ENCODE measurements at places on chromosomes 7 and 10. TPM values are rescaled to one million over a fixed set of nuclear protein-coding genes. Genes with fewer than 3 reads are reported as not detected.

DNA sequence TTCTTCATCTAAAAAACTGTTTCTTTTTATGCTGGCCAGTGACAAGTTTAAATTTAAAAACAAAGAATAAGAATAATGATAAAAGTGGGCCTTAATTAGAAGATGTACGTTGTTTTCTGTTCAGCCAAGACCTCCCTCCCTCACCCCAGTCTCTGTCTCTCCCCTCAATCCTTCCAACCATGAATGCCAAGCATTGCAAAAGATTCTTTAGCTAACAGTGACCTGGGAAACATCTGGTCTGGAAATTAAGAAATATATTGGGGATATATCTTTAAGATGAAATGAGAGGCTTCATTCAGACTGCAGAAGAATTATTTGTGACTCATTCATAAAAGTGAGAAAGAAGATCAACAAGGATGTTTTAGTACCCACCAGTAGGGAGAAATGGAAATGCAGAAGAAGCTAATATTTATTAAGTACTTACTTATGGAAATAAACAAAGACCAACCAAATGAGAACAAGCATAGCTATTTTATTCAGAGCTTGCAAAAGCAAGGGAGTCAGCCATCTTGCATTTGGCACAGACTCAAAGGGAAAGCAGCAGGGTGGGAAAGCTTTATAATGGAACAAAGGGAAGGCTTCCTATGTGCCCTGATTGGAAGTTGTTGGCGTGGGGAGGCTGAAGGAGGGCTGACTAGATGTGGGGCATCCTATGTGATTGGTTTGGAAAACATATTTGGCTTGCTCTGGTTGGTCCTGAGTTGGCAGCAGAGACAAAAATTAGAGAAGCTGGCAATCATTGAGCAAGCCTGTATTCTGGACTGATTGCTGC, 595.4 kb upstream of the GHITM start:
- no peaks in the 10 kb centered on the region for H3K36me3 ChIP-seq
- no peak overlapping the region for H3K4me3 ChIP-seq
- no peak overlapping the region for H3K27ac ChIP-seq
- no peak for DNase-seq
- no peaks in the 10 kb centered on the region for H3K4me1 ChIP-seq

GRCh38 chr7:155741805-155742204, 70.5 kb downstream of the SHH start:
- H3K36me3 ChIP-seq = peaks cover 83% of the 10 kb centered on the region
- H3K27me3 ChIP-seq = no peaks in the 10 kb centered on the region
- DNase-seq = peak; percentile 42
- H3K4me1 ChIP-seq = no peaks in the 10 kb centered on the region
- no peak overlapping the region for H3K27ac ChIP-seq

GRCh38 chr7:131948434-131949053, 392.1 kb upstream of the PODXL start:
- H3K4me1 ChIP-seq = peaks cover 3% of the 10 kb centered on the region
- DNase-seq = no peak
- H3K27ac ChIP-seq = no peak overlapping the region
- H3K4me3 ChIP-seq = no peak overlapping the region

Gene UFSP1
- total RNA-seq = 1.0 TPM

Gene FAM53B
- total RNA-seq = 172 TPM

Gene HOXA11
- not detected for total RNA-seq

Gene TYW1B
- 12.9 TPM for total RNA-seq
